Thyroid gland (tissue), 4 donors: ENCODE measurements at places on chromosomes 6 and 20.

DNA sequence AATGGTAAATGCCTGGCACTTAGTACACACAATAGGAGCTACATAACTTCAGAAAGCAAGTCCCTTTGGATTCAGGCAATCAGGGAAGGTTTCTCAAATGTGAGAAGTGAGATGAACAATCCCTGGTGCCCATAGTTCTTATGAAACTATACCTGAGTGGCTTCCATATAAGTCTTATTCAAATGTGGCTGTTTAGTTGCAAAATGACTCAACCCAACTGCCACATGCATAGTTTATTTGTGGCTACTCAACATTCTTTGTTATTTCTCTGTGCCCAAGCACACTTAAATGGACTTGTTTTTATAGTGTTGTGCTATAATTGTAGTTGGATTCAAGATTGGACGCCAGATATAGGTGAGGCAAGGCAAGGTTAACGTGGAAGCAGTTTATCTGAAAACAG, 93.7 kb upstream of the ATXN1 start:
- DNase-seq: no peak

GRCh38 chr6:150169609-150170008, 26.8 kb downstream of the PPP1R14C start:
- no peak for DNase-seq

DNA sequence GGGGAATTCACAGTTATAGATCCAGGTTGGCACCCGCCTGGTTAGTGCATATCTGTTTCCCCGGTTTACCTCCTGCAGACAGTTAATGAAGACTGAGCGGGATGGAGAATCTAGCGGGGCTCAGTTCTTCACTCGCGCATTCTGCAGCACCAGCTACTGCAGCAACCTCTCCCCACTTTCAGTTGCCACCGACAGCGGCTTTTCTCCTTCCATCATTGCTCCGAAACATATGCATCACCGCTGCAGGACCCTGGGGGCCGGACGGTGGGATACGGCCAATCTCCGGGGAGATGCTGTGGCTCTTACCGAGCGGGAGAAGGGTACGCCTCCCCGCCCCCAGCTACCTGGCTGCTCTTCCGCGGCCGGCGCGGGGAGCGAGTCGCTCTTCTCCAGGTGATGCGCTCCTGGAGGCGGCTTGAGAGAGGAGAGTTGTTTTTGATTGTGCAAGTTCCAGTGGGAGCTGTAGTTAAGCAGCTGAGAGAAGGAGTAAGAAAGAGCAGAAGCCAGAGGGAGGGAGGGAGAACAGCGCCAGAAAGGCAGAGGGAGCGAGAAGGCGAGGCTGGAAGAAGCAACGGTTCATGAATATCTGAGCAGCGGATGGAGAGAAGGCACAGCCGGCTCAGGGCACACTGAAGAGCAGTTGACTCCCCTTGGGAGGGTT, at the start of gene SGK1:
Gene SGK1, minus strand, starts transcription at position 642 of the 661 bp plus-strand sequence. CDS start 652 bp downstream, outside the sequence.
- DNase-seq: peak; percentile 71

- DNase-seq: no peak
Measured at GRCh38 chr20:24658920-24659660, 189.7 kb downstream of the SYNDIG1 start.

- DNase-seq: no peak
Measured at GRCh38 chr6:116631379-116631990, 15.2 kb downstream of the RSPH4A start.

- peak; percentile 28 for DNase-seq
Measured at GRCh38 chr6:107399935-107400334, 59.4 kb downstream of the PDSS2 start.

- no peak for DNase-seq
Measured at GRCh38 chr20:59405226-59406200, 105.1 kb downstream of the EDN3 start.

DNA sequence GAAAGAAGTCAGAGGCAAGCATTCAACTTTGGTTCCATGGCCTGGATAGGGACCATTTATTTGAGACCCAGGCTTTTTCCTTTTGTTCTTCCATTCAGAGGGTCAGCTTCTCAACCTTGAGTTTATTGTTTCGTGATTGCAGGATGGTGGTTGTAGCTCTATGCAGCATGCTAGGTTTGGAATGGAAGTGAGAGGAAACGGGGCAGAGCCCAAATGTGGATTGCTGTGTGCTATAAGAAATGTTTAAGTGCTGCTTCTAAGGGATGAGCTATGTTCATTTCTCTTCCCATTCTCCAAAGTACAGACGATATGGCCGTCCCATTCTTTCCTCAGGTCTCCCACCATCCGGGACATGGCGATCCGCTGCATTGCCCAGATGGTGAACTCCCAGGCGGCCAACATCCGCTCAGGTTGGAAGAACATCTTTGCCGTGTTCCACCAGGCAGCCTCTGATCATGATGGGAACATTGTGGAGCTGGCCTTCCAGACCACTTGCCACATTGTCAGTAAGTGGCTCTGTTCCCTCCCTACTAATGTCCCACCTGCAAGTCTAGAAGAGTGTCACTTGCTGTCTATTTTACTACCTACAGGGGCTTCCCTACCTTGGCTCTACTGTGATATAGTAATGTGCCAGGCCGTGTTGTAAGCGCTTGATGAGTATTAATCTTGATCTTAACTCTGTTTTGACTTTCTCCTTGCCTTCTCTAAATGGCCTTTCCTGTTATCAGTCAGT, 36.0 kb upstream of the CSE1L start:
- no peak for DNase-seq

GRCh38 chr6:94680669-94681212, 896.6 kb upstream of the MANEA start:
- DNase-seq: no peak

DNA sequence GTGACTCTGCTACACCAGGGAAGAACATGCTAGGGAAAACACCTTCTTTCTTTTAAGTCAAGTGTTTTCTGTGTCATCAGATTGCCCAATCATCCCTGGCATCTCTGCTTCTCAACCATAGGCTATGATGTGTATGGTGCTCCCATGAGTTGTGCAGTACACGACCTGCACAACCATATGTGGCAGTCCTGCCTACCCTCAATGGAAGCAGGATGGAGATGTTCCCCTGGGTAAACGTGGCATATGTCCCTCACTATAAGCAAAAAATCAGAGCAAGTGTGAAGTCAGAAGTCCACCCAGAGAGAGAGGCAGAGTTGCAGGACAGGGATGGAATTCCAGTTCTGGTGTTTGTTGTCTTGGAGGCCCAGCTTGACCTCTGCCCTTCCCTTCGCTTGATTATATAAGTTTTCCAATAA, 10.3 kb upstream of the SNHG17 start:
- DNase-seq: no peak
